Substantia nigra (tissue), 51 donors: ENCODE measurements at places on chromosomes 6 and 20.

DNA sequence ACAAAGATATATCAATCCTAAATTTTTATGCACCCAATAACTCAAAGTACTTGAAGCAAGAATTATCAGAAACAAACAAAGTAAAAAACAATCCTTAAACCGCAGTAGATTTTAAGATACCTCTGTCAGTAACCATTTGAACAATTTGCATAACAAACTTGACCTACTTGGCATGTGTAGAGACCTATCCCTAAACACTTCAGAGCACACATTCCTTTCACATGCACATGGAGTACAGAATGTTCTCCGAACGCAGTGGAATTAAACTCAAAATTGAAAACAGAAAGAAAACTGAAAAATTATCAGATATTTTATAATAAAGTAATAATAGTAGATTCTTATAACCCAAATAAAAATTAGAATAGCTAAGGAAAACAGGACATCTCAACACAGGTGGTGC is 162.6 kb upstream of the THBS2 start:
- DNase-seq, result no peak

DNA sequence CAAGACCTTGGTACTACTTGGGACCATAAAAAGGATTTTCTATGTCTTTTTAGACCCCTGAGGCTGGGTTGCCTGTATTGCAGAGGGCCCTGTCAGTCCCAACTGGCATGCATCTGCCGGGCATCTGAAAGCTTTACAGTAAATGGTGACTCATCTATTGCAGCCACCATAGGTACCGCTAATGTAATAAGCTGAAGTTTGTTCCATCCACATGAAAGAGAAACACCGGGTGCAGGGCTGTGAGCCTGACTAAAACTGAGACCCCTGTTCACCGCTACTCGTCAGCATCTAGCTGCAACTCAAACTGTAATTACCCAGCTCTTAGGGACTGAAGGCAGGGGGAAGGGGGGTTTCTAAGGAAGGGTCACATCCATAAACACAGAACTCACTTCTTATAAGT is 49.5 kb downstream of the TRERF1 start:
- no peak for DNase-seq

DNA sequence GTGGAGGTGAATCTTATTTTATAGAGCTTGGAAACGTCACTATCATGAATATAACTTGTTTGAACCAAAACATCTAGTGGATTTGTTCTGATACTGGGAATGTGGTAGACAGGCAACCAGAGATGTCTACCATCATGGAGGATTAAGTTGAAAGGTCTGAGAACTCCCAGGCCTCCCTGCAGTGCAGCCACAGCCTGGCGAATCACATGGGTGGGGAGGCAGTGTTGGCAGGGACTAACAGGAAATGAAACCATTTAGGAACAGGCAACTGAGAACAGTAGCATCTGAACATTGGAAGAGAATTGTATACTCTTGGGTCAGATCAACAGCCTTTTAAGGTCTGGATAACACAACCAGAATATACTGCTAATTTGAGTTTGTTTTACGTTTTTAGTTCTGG is 22.3 kb upstream of the CEP162 start:
- no peak for DNase-seq

GRCh38 chr6:51299621-51300380 is 481.1 kb downstream of the TFAP2B start:
- no peak for DNase-seq

DNA sequence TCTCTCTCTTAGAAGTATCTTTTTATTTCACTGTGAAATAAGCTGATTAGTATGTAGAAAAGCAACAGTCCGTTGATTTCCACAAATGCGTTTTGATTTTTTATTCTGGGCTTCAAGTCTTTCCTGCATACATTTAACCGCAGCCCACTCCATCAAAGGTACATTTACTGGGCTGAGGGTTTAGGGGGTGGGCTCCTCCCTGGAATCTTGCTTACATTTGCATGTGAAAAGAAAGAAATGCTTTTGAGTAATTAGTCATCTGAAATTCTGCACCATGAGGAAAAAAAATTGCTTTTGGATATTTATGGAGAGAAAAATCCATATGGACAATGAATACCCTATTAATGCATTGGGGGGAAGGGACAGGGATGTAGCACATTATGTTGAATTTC is 178.3 kb upstream of the MCHR2 start:
- no peak for DNase-seq

GRCh38 chr6:25874822-25875562 is 949 bp upstream of the SLC17A3 start:
- no peak for DNase-seq

DNA sequence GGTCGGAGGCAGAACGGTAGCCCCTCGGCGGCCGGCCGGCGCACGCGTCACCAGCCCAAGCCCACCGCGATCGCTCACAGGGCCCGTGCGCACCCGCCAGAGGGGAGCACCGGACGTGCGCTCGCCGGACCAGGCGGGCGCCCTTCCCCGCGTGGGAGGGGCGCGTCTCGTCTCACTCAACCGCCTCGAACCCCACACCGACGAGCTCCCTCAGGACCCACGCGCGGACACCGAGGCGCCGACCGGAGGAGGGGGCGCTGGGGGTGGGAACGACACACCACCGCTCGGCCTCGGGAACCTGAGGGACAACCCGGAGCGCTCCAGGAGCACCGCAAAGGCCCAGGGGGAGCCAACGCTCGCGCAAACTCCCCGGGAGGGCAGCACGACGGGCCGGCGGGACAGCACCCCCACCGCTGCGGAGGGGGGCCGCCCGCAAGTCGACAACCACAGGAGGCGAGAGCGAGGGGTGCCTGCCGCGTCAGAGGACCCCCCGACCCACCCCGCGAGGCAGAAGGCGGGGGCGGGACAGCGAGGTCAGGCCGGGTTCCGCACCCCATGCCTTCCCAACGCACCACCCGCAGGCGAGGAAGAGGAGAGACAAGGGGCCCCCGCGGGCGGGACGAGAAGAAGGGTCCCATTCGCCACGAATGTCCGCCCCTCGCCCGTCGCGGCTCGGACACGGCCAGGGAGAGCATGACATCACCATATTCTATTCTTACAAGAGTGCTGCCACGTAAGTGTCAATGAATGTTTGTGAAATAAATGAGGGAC is 512.7 kb upstream of the ZNF337 start:
- no peak for DNase-seq

- DNase-seq, result no peak
Measured at GRCh38 chr6:166942393-166943168, 13.8 kb downstream of the RNASET2 start.

- no peak for DNase-seq
Measured at GRCh38 chr6:106102967-106103727, 17.0 kb downstream of the PRDM1 start.

- DNase-seq, result no peak
Measured at GRCh38 chr6:66499851-66500250, 792.8 kb upstream of the EYS start.

DNA sequence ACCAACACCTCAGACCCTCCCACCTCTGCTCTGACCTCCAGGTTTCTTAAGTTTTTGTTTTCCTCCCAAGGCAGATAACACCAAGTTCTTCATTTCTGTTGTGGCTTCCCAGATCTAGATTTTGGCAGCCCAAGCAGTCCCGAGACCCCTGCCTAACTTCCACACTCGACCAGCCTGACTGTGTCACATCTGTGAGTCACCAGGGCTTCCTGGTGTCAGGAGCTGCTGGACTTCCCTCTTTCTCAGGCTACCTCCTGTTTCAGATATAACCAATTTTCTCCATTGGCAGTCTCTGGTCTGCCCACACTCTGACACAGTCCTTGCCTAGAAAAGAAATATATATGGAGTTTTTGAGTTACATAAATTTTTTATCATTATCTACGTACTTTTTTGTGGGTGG is 46.1 kb upstream of the CCN6 start:
- DNase-seq, result no peak

GRCh38 chr20:19376451-19377229 is 164.2 kb downstream of the SLC24A3 start:
- no peak for DNase-seq

DNA sequence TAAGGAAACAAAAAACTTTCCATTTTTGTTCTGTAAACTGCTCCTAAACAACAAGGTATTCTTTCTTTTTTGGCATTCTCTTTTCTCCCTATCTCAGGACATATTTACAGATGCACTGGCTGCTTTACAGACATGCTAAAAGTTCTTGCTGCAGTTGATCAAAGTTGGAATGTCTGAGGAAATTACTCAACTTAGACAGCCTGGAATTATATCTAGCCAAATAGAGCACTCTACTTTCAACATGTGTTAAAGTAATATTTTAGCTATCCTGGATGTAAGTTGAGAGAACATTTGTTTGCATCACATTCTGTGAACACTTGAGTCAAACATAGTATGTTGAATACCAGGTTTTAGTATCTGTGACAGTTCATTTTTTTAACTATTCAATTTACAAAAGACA is 24.8 kb downstream of the TASP1 start:
- no peak for DNase-seq

- DNase-seq, result no peak
Measured at GRCh38 chr6:5115168-5115567, 30.0 kb downstream of the PPP1R3G start.

DNA sequence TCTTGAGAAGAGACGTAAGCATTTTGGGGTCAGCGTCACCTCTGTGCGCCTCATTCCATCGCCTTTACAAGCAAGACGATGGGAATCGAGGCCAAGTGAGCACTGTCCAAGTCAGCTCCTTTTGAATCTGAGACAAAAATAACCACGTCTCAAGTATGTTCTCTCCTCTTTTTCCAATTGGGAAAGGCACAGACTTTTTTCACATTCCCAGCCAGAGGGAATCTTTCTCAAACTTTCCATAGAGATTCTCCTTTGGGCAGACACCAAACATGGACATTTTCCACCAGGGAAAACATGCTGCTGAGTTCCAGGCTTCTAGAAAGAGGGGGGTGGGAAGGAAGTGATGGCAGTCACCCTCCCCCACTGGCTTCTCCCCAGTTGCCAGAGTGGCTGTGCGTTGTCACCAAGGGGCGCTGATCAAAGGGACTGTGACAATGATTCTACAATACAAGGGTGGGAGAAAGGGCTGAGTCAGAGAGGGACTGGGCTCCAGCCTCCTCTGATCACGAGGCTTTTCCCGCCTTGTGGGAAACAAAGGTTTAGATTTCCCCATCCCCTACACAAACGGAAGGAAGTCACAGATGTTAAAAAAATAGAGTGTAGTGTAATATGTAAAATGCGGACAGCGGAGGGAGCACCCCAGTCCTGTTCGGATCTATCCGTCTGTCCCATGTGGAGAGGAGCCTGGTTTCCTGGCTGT is 281.9 kb upstream of the RNF24 start:
- DNase-seq, result no peak

- no peak for DNase-seq
Measured at GRCh38 chr6:85455471-85456026, 5.7 kb downstream of the NT5E start.

DNA sequence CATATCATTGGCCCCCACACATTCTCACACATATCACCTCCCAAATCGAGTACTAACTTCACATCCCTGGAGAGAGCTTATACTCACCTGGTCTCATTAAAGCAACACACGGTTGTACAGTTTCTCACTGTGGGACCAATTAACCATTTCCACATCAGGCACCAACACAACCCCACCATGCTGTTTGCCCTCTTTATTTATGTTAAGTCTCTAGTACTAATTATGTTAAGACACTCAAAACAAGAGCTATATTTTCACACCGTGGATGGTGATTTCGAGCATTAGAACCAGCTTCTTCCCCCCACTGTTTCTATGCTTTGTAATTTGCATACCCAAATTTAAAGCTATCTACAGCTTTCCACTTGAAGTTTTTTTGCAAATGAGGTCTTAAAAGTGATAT is 6.3 kb downstream of the SCML4 start:
- no peak for DNase-seq

GRCh38 chr6:107753778-107754177 is 70.3 kb downstream of the SCML4 start:
- no peak for DNase-seq

- DNase-seq, result no peak
Measured at GRCh38 chr20:3890398-3890751, 1.2 kb downstream of the PANK2 start.

GRCh38 chr6:48743738-48744137 is 632.7 kb upstream of the PTCHD4 start:
- DNase-seq, result no peak

DNA sequence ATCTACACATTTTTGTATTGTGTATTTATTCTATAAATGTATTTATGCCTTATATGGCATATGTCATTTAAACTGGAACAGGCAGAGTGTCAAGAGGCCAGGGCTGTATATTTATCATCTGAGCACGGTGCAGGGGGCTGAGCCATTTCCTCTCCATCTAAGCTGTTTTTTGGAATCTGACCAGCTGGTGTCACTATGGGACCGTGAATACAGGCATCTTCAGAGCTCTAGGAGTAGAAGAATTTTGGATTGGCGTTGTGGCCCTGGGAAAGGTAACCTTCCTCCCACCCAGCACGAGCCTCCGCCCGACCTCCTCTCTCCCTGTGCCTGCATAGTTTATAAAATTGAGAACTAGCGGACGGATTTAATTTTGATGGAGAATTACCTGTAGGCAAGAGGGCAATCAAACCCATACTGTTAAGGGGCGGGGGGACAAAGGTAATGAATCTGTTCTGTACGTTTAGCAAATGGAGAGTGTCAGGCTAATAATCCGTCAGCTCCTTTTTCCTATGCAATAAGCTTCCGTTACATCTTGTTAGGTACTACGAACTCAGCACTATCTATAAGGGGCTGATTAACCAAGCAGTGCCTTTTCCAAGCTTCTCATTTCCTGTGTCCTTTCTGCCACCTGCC is 29.0 kb upstream of the EEF1E1 start:
- DNase-seq, result no peak

DNA sequence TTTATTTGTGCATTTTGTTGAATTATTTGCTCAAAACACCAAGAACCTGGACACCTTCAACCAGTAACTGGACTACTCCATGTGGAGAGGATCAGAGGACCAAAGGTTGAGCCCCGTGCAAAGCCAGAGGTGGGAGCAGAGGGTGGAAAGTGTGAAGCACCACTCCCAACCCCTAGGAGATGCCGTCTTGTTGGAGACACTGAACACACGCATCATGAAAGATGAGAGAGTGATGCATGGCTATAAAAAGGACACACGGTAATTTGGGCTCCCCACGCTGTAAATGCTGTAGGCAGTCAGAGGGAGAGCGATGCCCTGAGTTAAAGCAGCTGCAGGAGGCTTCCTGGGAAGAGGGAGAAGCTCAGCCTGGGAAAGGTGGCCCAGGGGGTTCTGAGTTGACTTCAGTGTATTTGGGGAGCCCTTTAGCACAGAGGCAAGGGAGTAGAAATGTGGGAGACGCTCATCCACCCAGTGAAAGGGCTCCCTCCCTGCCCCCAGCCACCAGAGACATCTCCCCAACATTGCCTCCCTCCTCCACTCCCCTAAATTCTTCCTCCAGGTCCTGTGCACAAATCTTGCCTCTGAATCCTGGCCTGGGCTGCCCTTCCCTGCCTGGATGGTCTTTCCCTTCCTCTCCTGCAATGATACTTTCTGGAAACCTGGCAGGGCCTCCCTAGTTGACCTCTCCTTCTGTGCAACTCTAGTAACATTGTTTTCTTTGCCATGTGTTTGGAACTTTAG is 55.8 kb upstream of the IYD start:
- DNase-seq, result no peak

- no peak for DNase-seq
Measured at GRCh38 chr20:63234693-63235398, 859 bp upstream of the BIRC7 start.

GRCh38 chr6:170238741-170239565 is 51.9 kb downstream of the DLL1 start:
- no peak for DNase-seq
